Activated T-helper 1 cell treated with anti-CD3 and anti-CD28 coated beads, Interleukin-2, amount 50 U/mL, for 16 hours (primary cell): ENCODE measurements at places on chromosomes 5 and 9.

GRCh38 chr9:36742264-36742663 is 169.6 kb downstream of the MELK start:
- DNase-seq = no peak

GRCh38 chr5:126280846-126281245 is 142.4 kb upstream of the GRAMD2B start:
- DNase-seq = no peak

GRCh38 chr5:37791321-37791720 is 48.5 kb downstream of the GDNF start:
- no peak for DNase-seq

- no peak for DNase-seq
Measured at GRCh38 chr9:3692606-3693005, 166.8 kb upstream of the RFX3 start.

DNA sequence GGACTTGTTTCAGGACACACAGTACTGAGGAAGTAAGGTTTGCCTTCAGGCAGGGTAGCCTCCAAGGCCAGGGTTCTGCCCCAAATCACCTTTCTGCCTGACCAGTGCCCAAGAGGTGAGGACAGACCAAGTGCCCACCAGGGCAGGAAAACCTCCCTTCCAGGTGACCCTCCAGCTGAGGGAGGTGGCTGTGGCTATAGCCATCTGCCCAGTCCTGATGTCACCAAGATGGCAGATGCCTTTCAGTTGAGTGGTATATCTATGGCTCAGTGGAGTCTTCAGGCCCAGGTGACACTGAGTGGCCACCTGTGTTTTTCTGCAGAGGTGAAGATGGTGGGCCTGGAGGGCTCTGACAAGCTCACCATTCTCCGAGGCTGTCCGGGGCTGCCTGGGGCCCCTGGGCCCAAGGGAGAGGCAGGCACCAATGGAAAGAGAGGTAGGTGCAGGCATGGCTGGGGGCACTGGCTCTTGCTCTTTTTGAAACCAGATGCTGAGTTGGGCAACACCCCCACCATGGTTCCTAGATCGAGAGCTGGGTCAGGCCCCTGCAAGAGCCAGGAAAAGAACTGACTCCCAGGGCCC is 1.7 kb downstream of the FCN2 start:
- DNase-seq = no peak

DNA sequence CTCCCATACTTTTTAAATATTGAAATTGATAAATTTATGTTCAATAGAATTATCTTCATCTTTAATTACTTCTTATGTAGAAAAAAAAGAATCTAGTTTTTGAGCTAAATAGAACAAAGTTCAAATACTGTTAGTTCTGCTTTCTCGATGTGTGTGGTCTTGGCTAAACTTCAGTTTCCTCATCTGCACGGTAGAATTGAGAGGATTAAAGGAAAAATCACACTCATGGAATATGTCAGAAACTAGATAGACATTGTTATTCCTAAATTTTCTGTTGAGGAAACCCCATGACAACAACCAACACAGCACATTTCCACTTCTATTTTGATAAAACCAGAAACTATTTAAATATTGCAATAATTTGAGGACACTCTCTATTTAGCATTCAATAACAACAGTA is 100.3 kb downstream of the MUSK start:
- DNase-seq = no peak

DNA sequence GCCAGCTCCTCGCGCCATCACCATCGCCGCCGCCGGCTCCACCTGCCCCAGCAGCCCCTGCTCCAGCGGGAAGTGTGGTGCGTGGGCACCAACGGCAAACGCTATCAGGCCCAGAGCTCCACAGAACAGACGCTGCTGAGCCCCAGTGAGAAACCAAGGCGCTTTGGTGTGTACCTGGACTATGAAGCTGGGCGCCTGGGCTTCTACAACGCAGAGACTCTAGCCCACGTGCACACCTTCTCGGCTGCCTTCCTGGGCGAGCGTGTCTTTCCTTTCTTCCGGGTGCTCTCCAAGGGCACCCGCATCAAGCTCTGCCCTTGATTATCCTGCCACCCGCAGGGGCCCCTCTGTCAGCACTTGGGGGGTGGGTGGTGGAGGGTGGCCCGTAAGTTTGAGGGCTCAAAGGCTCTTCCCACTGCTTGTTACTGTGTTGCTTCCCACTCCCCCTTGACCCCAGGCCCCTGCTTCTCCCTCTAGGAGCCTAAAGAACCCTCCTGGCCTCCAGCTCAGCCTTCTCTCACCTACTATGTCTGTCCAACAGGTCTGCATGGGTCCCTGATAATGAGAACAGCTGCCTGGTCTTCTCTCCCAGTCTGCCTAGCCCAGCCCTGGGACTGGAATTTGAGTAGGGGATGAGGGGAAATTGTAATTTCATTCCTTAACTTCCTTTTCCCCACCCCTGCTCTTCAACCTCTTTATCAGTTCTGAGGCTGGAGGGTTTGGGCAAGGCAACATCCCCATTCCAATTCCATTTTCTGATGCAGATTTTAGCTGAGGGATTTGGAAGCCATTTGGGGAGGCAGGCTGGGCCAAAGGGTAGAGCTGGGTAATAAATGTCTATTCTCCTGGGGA is 9.0 kb downstream of the RACK1 start:
- no peak for DNase-seq
